Mesenteric fat pad (tissue), 1 donor: ENCODE measurements at places on chromosomes 4 and X. TPM values are rescaled to one million over a fixed set of nuclear protein-coding genes. Genes with fewer than 3 reads are reported as not detected.
A peak's percentile ranks its signal among the peaks of the same experiment; 100 is the strongest.

DNA sequence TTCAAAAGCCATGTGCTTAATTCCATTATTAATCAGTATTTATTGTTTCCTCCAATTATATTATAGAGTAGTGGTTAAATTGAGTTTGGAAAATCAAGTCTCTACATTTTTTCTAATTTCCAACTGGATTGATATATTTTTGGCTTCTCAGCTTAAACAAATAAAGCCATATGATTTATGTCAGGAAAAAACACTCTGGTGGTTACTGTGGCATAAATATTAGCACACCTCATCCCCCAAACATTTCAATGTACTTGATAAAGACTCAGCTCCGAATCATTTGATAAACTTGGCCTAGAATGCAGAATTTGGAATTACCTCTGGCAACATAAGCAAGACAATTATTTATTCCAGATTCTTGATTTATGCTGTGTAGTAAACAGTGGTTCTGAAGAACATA is 2313.8 kb downstream of the ARAP2 start:
- no peak for DNase-seq

GRCh38 chrX:139738581-139738980 is 30.6 kb upstream of the MCF2 start:
- no peak for DNase-seq

DNA sequence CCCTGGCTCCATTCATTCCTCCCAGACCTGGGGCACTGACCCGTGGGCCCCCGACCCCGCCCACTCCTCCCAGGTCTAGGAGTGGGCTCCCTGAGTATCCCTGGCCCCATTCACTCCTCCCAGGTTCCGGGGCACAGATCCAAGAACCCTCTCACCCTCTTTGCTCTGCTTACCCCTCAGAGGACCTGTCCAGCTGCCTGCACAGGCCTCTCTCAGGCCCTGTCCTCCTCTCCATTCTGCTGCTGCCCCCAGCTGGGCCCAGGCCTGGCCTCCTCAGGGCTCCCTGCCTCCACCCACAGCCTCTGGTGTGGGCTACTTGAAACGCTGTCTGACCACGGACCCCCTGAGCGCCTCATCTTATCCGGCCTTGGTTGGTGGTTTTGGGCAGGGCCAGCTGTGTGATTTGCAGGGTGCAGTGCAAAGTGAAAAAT is 217.7 kb upstream of the PSAPL1 start:
- DNase-seq = no peak

DNA sequence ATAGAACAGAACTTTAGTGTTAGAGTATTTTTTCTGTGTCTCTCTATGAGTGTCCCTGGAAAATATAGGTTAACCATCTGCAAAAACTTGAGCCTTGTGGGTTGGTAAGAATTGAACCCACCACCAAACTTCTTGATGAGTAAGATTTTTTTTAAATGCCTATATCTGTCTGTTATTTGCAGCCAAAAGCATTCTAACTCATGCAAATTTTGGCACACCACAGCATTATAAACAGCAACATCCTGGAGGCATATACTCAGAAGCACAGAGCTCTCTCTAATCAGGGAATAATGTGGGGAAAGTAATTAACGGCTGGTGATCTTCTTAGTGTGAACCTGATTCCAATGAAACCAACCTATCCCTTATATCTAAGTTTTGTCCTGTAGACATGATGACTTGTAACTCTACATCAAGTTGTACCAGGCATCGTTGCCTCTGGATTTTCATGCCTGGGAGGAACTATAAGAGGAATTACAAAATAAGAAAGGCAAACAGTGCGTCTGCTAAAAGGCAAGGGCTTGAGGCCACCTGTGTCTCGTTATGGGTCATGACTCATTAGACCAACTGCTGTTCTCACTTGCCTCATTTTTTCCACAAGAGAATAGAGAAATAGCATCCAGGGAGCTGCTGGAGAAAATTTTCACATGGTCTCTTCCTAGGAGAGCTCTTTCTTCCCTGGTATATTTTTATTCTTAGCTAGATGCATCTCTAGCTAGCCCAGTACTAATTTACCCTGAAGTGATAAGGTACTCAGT is 202.4 kb downstream of the CHIC2 start:
- no peak for DNase-seq

- DNase-seq = no peak
These were observed 20.5 kb upstream of the ZNF81 start for GRCh38 chrX:47815901-47816845.

DNA sequence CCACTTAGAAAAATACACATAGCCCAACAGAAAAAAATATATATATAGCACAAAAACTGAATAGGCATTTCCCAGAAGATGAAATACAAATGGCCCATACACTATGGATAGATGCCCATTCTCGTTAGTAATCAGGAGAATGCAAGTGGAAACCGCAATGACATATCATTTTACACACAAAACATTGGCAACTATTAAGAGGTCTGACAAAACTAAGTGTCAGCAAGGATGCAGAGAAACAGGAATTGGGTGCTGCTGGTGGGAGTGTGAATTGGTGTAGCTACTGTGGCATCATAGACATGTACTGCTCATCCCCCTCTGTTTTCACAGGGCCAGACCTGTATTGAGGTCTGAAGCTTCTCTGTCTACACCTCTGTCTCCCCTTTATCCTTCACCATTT is 320.0 kb downstream of the IDS start:
- DNase-seq = no peak

DNA sequence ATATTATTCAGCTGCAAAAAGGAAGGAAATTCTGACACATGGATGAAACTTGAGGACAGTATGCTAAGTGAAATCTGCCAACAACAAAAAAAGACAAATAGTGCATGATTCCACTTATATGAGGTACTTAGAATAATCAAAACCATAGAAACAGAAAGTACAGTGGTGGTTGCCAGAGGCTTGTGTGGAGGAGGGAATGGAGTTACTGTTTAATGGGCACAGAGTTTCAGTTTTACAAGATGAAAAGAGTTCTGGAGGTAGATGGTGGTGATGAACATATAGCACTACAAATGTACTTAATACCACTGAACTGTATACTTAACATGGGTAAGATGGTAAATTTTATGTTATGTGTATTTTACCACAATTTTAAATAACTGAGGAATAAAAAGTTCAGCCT is 212.0 kb upstream of the KLF3 start:
- no peak for DNase-seq

DNA sequence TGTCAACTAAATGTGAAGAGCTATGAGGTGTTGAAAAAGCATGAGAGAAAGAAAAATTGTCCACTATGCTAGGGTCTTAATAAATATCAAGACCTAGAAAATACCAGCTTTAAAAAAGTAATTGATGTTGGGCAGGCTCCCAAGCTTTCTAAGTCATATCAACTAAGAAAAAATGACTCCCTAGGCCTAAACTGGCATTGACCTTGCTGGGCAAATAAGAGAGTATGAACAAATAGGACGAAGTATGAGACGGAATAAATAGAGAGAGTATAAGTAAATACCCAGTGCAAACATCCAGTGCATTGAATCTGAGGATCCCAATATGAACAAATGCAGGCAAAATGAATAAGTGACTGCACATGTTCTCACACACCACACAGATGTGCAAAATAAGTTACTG is 3.2 kb downstream of the KDR start:
- DNase-seq = no peak

DNA sequence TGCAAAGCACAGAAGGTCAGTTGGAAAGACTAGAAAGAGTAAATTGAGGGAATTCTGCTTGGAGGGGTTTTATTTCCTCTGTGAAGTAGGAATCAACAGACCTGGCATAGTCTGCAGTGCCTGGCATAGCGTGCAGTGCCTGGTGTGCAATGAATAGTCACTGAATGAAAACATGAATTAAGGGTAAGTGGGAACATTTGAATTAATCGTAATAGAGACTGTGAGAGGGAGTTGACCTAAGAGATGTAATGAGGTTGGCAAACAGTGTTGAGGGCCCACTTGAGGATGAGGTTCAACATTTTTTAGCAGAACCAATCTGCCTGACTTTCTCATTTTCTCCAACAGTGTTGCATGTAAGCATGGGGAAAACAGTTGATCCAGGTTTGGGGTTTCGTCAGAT is 377.2 kb upstream of the FTHL17 start:
- DNase-seq = no peak

- DNase-seq = no peak
These were observed 80.2 kb downstream of the SYNPO2 start for GRCh38 chr4:118968813-118969212.

- DNase-seq = no peak
These were observed 393.2 kb downstream of the BCOR start for GRCh38 chrX:39704590-39704989.

- DNase-seq = no peak
These were observed 217.6 kb upstream of the GALNT7 start for GRCh38 chr4:172950990-172951389.

DNA sequence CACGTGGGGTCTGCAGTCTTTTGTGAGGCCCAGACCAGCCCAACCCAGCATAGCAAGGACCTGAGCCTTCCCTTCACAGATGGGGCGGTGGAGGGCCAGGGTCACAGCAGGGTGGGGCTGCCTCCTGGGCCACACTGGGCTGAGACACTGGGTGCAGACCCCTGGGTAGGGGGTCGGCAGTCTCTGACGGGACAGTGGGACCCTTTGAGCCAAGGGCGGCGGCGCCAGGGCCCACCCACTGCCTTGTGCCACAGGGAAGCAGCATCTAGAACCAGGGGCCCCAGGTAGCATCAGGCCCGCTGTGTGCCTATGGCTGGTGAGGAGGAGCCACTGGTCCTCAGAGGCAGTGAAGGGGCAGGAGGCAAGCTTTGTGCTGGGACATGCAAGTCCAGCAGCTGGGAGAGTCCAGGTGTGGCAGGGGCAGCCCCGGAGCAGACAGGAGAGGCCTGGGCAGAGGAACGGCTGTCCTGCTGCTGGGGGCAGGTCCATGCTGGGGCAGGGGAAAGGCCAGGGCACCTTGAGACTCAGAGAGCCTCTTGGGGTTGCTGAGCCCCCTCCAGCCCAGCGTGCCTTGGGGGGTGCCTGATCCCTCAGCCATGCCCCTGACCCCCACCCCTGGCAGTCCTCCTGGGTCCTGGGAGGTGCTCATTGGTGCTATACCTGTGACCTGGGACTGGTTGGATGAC is 131.3 kb upstream of the NKX1-1 start:
- no peak for DNase-seq

DNA sequence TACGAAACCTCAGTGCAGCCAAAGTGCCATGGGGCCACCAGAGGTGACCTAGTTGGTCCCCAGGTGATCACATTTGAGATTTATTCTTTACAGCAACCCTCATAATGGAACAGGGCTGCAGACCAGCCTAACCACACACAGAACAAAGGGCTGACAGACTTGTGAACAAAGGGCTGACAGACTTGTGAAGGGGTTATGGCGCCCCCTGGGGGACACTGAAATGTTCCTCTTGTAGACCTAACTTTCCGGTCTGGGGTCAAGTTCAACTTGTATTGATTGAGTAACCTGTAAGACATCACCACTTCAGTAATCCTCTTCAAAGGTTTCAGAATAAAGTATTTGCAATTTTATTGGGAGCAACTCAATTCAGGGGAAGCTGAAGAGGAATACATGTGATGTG is 175.9 kb upstream of the RPS6KA3 start:
- DNase-seq = peak; percentile 90

DNA sequence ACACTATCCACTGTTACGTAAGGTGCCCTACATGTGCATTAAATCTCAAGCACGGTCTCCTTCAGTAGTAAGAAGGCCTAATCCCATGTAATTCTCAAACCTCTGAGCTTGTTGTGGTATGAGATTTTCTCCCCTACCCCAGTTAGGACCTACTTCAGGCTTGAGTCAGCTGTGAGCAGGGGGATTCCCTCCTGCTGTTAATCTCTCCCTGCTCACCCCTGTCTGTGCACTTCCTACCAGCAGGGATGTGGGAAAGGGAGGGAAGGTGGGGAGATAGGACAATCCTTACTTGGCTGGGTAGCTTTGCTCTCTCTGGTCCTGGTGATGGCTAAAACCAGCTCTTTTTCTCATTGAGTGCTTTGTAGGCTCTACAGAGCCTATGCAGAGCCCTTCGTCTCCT is 60.8 kb downstream of the PALLD start:
- no peak for DNase-seq

DNA sequence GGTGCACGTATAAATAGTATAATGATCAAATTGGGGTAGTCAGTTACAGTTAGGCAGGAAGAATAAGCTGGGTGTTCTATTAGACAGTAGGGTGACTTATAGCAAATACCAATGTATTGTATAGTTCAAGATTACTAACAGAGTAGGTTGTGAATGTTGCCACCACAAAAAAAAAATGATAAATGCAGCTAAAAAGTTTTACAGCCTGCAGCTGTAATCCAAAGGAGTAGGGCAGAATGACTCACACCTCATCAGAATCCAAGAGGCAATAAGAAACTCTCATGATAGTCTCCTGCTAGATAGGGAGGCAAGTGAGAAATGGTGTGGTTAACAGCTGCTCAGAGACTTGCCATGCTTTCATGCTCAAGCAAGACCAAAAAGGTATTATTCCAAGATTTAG is 19.6 kb upstream of the TCEAL4 start:
- DNase-seq = no peak

DNA sequence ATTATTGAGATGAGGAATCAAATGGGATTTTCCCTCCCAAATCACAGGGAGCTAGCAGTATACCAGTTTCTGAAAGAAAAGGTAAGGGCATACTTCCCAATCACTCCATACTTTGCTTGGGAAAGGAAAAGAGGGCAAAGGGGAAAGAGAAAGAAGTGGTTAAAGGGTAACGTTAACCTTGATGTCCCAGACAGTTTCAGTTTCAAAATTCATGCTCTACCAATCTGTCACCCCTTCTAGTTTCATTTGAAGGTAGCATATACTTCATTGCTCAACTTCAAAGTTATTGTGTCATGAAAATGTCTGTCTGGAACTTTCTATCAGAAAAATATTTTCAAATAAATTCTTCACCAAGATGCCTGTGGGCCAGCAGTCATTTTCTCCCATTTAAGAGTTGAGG is 16.0 kb downstream of the TNMD start:
- DNase-seq = no peak

DNA sequence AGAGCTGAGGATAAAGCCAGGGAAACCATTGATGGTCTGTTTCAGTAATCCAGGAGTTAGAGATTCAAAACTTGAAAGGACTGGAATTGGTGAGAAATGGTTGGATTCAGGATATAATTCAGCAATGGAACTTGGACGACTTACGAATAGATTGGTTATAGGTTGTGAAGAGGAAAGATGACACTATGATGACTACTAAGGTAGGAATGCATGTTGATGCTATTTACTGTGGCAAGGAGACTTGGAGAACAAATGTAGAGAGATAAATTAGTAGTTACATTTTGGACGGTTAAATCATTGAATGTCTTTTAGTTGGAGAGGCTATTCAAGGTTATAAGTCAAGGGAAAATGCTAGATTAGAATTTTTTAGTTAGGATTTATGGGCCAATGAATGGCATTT is 365.4 kb upstream of the TECRL start:
- DNase-seq = no peak

The HSFX4 gene
- not detected for total RNA-seq

The CABS1 gene
- total RNA-seq = not detected

The VBP1 gene
- total RNA-seq = 32.3 TPM

The WFS1 gene
- 97.2 TPM for total RNA-seq

The PDZD4 gene
- 2.5 TPM for total RNA-seq

The BRS3 gene
- total RNA-seq = not detected

The SLC26A1 gene
- 0.22 TPM for total RNA-seq
